Activated CD4-positive, alpha-beta memory T cell treated with anti-CD3 and anti-CD28 coated beads for 36 hours (primary cell): ENCODE measurements at places on chromosomes 13 and 19. TPM values are rescaled to one million over a fixed set of nuclear protein-coding genes. Genes with fewer than 3 reads are reported as not detected.

- no peak for DNase-seq
Observed at GRCh38 chr19:5024282-5024681, 55.4 kb downstream of the KDM4B start.

Gene ATP4A
- total RNA-seq, result not detected

Gene KLK15
- not detected for total RNA-seq

DNA sequence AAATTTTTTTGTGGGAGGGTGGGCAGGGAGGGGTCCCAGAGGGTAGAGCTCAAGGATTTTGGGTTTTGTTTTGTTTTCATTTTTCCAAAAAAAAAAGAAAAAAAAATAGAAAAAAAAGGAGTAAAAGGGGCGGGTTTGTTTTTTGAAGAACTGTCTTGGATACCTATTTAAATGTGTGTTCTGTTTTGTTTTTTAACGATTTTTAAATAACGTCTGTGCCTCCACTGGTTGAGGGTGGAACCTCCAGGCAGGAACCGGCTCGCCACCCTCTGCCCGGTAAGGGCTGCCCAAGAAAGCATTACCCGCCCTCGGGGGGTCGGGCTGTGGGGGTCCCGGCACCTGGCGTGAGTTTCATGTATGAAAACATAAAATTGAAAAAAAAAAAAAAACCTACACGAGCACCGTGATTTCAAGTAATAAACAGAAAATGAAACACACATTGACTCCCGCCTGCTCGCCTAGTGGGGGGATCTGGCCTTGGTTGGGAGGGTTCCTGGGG, 10.4 kb downstream of the MIDN start:
- DNase-seq, result no peak
